ENCODE measurements at places on chromosomes 4 and X.

DNA sequence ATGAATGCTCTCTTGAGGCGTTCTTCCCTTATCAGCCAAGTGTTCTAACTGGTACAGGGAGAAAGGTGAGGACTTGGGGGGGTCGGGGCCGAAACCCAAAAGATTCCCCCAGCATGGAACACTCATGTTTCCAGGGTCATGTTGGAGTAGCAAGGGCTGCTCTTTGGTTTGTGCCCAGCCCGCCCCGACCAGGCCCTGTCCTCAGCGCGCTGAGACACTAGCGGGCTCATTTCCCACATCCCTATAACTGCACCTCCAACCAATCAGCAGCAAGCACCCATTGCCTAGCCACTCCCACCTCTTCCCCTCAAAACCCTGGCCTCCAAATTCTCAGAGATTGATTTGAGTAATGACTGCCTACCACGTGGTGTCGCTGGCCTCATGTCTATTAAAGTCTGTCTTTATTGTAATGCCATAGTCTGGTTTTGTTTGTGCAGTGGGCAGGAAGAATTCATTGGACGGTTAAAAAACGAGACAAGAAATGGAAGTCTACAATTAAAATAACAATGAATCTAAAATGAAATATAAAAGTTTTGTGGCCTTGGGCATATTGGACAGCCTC, 1928.4 kb downstream of the STIM2 start:
- DNase-seq: peak; percentile 18

GRCh38 chrX:74242484-74243138, 61.4 kb upstream of the ZCCHC13 start:
- DNase-seq: no peak

DNA sequence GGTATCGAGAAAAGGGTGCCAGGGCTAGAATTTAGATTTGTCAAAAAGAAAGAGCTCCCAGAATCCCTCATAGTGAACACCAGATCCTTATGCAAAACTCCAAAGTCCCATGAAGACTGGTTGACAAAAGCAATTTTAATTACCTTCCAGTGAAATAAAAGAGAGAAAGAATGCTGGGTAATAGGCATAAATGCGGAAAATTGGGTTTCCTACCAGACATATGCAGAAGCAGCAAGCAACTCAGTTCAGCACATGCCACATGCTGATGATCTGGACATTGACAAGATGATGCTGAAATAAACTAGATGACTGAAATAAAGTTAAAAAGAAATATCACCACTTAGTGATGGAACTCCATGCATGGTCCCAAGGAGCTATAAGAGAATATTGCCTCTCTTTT, 83.9 kb downstream of the KCNIP4 start:
- no peak for DNase-seq

GRCh38 chr4:76984788-76985211, 35.2 kb downstream of the SEPTIN11 start:
- no peak for DNase-seq

DNA sequence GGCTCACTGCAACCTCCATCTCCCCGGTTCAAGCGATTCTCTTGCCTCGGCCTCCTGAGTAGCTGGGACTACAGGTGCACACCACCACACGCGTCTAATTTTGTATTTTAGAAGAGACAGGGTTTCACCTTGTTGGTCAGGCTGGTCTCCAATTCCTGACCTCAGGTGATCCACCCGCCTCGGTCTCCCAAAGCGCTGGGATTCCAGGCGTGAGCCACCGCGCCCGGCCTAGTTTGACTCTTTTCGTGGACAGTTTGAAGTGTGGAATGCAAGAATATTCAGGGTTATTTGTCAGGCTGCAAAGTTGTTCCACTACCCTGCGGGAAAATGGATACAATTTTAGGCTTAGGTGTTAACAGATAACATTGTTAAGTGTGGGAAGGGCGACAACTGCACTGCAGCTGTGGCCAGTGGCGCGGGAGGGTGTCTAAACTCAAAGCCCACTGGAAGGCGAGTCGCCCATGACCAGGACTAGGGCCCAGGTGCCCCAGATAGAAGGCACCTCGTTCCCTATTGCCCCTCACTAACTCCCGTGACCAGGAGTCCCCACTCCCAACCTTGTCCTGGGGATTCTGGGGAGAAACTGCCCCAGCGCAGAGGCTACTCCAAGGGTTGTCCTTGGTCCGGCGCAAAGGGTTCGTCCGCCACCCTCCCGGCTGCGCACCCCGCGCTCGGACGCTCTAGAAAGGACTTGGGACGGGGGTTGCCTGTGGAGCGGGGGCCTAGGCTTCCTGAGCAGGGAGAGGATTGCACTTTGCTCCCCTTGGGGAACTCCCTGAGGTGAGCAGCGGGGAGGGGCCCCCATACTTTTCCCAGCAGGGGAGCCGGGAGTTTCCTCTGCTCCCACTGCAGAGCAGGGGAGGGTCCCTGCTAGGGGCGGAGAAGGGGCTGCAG, 1.1 kb upstream of the CD99 start:
- DNase-seq: no peak

- DNase-seq: no peak
Observed at GRCh38 chr4:69861756-69862155, 1.8 kb upstream of the SULT1E1 start.

DNA sequence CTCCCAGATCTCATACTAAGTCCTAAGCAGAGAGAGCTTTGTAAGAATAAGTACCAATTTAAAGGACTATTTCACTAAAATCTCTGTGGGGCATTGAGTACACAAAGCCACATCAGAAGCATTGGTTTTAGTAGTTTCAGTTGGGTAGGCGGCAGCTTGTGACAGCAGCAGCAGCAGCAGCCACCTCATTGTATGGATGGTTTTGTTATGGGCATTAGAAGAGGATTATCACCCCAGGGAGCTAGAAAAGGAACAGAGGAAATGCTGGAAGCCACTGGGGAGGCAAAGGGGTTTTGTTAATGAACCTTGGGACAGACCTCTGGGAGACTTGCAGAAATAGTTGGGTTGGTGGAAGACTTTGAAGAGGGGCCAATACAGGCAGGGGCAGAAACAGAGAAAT, 93.9 kb upstream of the FRMPD3 start:
- no peak for DNase-seq

GRCh38 chr4:183631577-183632198, 27.3 kb downstream of the RWDD4 start:
- no peak for DNase-seq

GRCh38 chrX:138858438-138858837, 146.9 kb upstream of the FGF13 start:
- DNase-seq: no peak

- no peak for DNase-seq
Observed at GRCh38 chrX:116267511-116268040, 97.0 kb downstream of the AGTR2 start.

- no peak for DNase-seq
Observed at GRCh38 chr4:158599150-158599549, 72.5 kb downstream of the C4orf46 start.

DNA sequence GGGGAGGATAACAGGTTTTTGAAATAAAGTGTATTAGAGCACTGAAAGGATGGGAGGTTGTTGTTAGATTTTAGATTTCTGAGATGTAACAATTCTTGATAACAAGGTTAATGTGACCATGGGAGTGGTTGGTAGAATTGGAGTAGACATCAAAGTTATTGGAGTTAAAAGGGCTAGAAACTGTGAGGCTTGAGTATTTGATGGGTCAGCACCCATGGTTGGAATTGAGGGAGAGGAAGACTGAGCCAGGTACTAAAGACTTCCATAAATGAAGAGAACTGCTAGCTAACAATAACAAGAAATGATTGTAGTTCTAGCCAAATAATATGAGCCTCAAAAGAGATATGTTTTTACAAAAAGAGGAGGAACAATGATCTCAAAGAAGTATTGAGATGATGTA, 98.8 kb downstream of the HEPH start:
- no peak for DNase-seq

DNA sequence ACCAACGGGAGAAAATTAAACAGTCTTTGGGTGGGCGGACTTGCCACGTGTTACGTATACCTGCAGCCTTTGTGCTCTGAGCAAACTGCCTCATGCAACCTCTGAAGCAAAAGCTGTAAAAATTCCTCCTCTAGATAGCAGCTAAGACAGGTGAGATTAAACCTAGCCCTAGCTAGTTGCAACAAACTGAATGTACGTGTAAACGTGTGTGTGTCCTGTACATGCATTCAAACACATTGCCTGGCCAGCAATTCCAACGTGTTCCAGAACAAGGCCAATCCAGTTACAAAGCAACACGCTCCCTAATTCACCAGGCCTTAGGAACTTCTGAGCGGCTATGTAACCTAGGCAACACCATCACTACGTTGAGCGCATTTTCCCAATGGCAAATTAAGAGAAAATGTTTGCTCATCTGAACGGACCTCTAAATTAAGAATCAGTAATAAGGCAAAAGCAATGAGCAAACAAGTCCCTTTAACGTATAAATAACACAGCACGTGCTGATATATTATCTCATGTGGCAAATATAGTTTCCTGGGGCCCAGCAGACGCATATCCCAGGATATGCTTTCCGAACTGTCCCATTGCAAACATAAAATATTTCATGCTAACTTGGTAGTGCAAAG, 792 bp downstream of the PPID start:
- peak; percentile 0 for DNase-seq

DNA sequence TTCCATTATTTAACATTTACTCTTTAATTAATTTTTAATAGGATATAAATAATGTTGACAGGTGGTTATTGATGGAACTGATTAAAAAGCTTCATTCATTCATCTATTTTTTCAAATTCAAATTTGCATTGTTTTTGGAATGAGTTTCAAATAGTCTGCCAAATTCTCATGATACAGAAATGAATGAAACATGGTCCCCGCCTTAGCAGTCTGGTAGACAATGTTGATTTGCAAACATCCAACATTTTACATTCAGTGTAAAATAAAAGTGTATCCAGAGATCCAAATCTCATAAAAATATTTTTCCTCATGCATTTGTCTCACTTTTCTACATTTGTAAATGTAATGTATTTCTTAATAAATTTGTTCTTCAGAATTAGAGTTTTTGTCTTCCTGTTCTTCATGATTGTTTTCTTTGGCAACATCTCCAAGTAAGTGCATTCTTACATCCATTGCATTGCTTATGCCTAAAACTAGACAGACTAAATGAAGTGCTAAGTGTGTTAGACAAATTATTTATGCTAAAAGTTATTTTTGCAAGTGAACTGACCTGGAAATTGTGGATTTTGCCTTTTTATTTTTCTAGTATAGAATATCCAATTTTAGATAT, 142.3 kb downstream of the PCDH18 start:
- peak; percentile 57 for DNase-seq
